MCF 10A (cell line): ENCODE measurements at places on chromosomes 2 and 18. TPM values are rescaled to one million over a fixed set of nuclear protein-coding genes. Genes with fewer than 3 reads are reported as not detected.

AKAIN1 gene
- not detected in 2 replicates for total RNA-seq

ATOH8 gene
- 0.72 and 1.2 TPM in 2 replicates for total RNA-seq

TXNDC2 gene
- total RNA-seq = not detected in 2 replicates

C2orf78 gene
- not detected in 2 replicates for total RNA-seq

FER1L5 gene
- not detected in 2 replicates for total RNA-seq

MRO gene
- not detected in 2 replicates for total RNA-seq

ACTR1B gene
- 56.8 and 63.7 TPM in 2 replicates for total RNA-seq

LYG2 gene
- total RNA-seq = not detected in 2 replicates

SNORC gene
- total RNA-seq = 7.8 and 8.2 TPM in 2 replicates

AMER3 gene
- total RNA-seq = not detected in 2 replicates

GALR1 gene
- total RNA-seq = not detected in 2 replicates

LINC00305 gene
- not detected in 2 replicates for total RNA-seq

BCL11A gene
- total RNA-seq = 4.3 and 5.3 TPM in 2 replicates

CPS1 gene
- total RNA-seq = 18.4 and 20.6 TPM in 2 replicates

GRP gene
- not detected in 2 replicates for total RNA-seq

SLC23A3 gene
- total RNA-seq = 1.7 and 2.6 TPM in 2 replicates

AQP12B gene
- total RNA-seq = not detected in 2 replicates

DCDC2C gene
- total RNA-seq = not detected in 2 replicates

RELCH gene
- 20.7 and 24.7 TPM in 2 replicates for total RNA-seq

SPATA3 gene
- not detected in 2 replicates for total RNA-seq

KIAA2012 gene
- total RNA-seq = not detected in 2 replicates

BMP10 gene
- not detected in 2 replicates for total RNA-seq

ASB18 gene
- not detected in 2 replicates for total RNA-seq

FBLN7 gene
- total RNA-seq = 0.07 and 0.14 TPM in 2 replicates

GLI2 gene
- 0.61 and 0.74 TPM in 2 replicates for total RNA-seq

DPP10 gene
- not detected in 2 replicates for total RNA-seq

SCYGR4 gene
- not detected in 2 replicates for total RNA-seq

TYMS gene
- total RNA-seq = 22.4 and 57.0 TPM in 2 replicates

HOXD12 gene
- total RNA-seq = not detected in 2 replicates

HAAO gene
- not detected in 2 replicates for total RNA-seq

ALPG gene
- total RNA-seq = not detected in 2 replicates

LBX2 gene
- not detected in 2 replicates for total RNA-seq

TOGARAM2 gene
- 0.16 TPM in 1 of 2 replicates, not detected in the other for total RNA-seq

OTOS gene
- not detected in 2 replicates for total RNA-seq

PRADC1 gene
- 9.5 and 13.5 TPM in 2 replicates for total RNA-seq

SLC5A6 gene
- 25.9 and 26.9 TPM in 2 replicates for total RNA-seq

POMC gene
- total RNA-seq = not detected in 2 replicates

CFC1B gene
- total RNA-seq = not detected in 2 replicates
